Stimulated activated naive CD8-positive, alpha-beta T cell treated with anti-CD3 and anti-CD28 coated beads, Interleukin-15, amount 100 ng/mL, for 72 hours (primary cell): ENCODE measurements at places on chromosomes 5 and 9.

GRCh38 chr9:84229191-84229590 lies 111.4 kb downstream of the SLC28A3 start:
- DNase-seq: no peak

DNA sequence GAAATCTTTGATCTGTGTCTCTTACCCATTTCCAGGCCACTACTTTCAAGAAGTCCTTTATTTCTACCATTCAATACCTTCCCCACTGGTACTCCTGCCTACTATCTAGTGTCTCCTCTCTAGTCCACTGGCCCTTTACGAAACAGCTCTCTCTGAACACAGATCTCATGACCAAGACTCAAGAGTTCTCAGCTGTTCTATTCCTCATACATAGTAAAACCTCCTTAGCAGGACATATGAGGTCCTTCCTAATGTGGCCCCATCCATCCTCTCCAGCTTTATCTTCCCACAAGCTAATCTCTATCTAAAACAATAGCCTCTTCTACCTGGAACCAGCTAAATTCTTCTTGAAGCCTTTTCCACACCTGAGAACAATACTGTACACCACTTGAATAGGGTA lies 2.6 kb downstream of the TEX10 start:
- DNase-seq: no peak

DNA sequence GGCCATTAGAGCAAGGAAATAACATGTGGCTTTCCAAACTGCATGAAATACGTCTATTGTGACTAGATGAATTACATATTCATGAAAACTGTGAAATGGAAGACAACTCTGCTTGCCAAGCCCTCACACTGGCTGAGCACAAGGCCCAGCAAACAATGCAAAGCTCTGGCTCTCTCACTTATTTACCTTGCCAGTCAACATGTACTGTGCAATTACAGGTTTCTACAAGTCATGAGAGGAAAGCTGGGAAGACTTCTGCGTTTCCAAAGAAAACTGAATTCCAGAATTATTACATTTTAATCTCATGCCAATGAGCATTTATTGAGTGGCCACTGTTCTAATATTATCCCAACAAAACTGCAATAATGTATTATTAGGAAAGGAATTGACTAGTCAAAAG lies 12.1 kb upstream of the C5orf63 start:
- DNase-seq: no peak

GRCh38 chr9:95477441-95477840 lies 39.3 kb downstream of the PTCH1 start:
- DNase-seq: no peak

- DNase-seq: no peak
Observed at GRCh38 chr5:153159616-153160015, 330.9 kb upstream of the GRIA1 start.

DNA sequence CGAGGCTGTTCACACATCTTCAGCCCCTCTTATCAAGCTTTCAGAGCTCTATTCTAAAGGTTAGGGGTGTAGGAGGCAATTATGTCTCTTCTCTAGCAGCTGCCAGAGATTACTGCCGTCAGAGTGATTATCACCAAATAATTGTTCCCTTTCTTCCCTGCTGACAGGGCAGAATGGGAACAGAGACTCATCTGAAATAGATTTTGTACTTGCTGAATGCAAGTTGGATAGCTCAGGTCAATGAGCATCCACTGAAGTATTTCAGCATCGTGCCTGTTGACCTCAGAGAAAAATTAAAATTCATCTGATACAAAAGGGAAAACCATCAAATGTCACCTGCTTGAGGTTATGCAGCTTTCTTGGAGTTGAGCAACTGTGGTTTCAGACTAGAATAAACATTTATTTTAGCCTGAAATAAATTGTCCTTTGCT lies 213.7 kb upstream of the MAP3K1 start:
- no peak for DNase-seq

- DNase-seq: no peak
Observed at GRCh38 chr5:118548761-118549720, 439.3 kb downstream of the DTWD2 start.

- no peak for DNase-seq
Observed at GRCh38 chr5:14757850-14758249, 93.3 kb downstream of the OTULIN start.

DNA sequence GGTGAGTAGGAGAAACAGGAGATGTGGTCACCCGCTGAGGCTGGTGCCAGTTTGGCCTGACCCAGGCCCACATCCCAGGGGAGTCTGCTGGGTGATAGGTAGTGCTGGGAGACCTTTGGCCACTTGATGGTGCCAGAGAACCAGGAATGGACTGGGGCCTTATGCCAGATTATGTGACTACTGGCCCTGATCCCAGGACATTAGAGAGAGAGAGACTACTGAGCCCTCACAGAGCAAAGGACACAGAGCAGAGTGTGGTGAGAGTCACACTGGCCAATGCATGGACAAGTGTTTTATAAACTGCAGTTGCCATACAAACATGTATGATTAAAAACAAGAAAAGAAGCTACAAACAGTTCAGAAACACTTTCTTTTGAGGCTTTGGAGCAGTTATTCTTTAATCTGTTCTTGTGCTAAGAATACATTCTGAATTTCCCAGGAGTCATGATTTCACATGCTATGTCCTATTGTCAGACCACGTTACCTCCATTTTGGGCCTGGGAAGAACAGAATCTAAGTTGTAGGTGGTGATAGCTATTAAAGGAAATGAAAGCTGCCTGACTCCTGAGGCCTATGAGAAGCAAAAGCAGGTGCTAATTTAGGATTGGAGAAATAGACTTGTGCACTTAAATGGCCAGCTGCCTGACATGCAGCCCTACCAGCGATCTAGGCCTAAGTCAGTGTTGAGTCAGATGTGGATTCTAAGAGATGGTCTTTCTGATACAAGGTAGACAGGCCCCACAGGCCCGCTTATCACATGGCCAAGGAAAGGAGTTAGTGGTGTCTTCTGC lies 32.6 kb upstream of the TMOD1 start:
- DNase-seq: peak; percentile 54

DNA sequence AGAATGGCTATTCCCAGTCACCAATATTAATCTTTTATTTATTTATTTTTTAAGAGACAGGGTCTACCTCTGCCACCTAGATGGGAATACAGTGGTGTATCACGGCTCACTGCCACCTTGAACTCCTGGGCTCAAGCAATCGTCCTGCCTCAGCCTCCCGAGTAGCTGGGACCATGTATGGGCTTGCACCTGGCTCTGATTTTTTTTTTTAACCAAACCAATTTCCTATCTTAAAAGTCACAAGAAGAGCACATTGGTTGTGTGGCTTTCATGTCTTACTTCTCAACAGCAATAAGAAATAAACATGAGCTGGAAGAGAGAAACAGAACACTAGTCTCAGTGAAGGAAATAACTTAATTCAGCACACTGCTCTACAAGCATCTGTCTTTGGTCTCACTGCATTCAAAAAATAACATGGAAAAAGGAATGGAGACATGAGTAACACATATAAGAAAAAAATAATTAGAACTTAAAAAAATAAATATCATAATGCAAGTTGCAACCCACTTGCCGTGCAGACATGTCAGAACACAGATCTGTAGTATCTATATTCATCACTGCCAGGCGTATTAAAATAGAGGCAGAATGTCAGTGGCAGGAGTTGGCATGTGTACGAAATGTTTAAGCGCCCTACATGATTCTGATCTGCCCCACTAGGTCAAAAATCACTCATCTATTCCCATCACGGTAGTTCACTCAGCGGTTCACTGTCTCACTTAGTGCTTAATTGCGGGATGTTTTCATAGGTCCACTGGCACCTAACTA lies 66.4 kb downstream of the EFNA5 start:
- no peak for DNase-seq

DNA sequence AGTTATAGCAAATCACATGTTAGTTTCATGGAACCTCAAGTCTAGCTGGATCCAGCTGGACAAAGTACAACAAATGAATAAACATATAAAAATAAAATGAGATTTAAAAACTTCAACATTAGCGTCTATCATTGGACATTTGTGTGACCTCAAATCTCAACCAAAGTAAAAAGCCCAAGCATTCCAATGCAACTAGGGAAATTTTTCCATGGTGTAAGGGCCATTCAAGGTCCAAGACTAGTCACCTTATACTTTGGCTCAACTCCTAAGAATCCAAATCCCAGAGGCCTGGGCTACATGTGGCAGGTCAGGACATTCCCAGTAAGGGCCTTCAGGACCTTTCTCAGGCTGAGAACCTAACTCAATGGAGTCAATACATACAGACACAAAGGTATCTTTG lies 137.4 kb upstream of the DMAC1 start:
- DNase-seq: no peak

DNA sequence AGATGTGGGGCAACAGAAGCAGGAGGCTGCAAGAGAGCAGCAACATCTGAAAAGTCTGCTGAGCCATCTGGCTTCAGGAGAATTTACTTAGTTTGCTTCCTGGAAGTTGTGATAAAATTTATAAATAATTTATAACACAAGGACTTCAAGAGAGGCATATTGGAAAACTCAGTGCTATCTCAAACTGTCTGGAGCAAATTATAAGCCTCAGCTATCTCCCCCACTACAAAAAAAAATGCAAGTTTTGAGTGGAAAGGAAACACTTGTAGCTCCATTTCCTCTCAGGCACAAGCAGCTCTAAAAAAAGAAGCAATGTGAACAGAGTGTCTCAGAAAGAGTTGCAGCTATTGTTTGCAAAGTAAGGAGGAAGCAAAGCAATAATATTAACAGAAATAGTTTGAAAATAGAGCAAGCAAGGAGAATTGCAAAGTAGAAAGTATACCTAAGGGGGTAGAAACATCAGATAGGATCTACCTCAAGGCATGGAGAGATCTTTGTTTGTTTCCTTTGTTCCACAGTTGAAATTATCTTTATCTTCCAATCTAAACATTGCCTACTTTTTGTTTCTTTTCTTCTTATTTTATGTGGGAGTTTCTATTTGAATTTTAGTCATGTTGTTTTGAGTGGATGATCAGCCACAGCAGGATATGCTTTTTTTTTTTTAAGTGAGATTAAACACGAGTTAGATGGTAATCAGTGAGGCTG lies 55.9 kb upstream of the IL6ST start:
- DNase-seq: no peak

GRCh38 chr5:57626703-57627102 lies 144.1 kb upstream of the ACTBL2 start:
- no peak for DNase-seq

DNA sequence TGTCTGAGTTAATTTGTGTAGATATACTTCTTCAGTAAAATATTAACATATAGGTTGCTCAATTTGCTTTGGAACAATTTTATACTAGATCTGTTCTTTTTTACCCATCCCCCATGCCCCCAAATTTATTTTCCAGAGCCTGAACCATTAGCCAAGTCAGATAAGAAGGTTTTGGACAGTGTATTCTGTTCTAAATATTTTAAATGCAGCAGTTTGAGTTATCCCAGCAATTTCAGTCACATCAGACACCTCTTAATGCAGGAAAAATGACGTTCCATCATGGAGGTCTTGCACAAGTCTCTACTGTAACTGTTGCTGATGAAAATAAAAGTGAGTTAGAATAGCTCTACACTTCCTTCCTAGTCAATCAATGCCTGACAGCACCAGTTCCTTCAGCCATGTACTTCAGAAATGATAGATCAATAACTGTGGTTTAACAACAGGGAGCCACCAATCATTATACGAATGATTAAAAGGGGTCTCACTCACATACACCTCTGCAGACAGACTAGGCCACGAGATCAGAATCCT lies 215.8 kb downstream of the BNC2 start:
- DNase-seq: no peak

DNA sequence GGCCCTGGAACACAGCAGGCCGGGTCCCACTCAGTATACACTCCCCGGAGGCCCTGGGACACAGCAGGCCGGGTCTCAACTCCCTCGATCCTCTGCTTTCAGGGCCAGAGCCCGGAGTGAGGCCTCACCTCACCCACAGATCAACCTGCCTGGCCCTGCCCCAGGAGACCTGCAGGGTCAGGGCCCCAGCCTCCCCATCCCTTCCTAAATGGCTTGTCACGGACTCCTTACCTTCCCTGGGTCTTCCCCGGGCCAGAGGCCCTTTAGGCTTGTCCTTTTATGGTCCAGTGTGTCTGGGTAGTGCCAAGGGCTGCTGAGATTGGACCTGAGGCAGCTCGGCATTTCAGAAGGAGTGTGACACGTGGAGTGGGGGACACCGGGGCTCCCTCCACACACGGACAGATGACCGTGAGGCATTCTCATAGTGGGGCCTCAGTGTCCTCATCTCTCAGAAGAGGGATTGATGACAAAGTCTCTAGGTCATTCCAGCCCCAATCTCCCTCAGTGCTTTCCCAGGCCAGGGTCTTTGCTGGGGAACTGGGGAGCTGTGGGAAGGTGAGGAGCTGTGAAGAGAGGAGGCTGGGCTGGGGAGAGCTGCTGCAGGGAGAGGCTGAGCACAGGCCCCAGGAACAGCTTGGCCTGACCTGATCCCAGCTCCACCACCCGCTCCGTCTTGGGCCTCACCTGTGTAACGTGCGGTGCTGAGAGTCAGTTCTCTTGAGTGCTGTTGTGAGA lies 18.0 kb upstream of the PLEKHG4B start:
- no peak for DNase-seq
